ENCODE measurements at places on chromosomes 16 and 17.

DNA sequence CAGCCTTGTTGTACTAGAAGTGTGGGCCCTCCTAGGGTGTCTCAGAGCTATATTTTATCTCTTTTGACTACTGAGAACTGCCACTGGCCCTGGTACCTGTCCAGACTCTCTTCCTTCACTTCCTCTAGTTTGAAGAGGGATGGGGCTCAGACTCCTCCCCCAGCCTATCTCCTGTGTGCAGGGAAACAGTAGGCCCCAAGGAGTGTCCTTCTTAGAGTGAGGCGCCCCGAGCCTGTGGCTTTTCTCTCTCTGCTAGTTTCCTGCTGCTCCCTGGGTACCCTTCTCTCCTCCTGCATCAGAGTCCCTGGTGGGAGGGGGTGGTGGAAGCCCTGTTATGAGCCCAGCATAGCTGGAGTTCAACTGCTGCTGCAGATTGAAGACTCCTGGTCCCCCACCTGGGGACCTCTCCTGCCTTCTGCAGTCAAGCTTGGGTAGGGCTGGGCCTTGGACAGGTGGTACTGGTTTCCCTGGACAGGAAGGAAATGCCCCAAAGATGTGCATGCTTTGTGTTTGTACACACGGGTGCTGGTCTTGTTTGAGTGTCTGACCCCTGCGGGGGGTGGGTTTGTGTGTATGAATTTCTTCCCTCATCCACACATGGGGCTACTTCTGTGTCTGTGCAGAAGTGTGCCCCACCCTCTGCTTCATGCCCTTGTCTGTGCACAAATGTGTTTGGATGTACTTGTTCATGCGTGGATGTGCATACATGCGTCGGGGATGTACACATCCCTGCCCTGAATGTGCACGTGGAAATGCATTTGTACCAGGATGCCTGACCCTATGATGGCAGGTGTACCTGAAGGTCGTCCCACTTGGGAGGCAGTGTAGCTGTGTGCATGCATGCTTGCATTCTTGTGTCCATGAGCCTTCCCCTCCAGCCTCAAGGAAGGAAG is 6.9 kb downstream of the RARA start:
- DNase-seq, result no peak

DNA sequence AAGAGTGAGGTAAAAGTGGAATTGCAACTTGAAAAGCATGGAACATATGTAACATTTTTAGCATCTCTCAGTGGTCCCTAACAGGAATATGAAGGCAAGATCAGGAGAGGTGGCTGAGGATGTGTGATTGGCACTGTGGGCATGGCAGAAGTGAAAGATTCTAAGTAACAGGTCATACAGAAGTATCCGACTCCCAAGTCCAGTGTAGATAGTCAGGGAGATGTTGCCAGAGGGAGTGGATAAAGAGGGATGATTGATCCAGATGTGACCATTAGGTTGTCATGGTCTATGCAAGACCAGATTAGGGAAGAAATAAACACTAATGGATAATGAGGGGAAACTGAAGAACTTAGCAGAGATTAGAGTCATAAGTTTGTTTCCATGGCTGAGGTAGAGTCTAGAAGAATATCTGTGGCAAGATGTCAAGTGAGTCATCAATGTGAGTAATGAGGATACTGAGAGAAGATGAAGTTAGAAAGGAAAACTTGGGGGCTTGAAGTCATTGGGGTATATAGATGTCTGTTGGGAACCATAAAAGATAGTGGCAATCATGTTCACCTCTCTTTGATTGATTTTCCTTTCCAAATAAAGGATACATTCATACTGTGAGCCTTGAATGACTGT is 23.9 kb upstream of the CAPNS2 start:
- no peak for DNase-seq

- no peak for DNase-seq
Observed at GRCh38 chr17:67769231-67769630, 51.5 kb downstream of the NOL11 start.

DNA sequence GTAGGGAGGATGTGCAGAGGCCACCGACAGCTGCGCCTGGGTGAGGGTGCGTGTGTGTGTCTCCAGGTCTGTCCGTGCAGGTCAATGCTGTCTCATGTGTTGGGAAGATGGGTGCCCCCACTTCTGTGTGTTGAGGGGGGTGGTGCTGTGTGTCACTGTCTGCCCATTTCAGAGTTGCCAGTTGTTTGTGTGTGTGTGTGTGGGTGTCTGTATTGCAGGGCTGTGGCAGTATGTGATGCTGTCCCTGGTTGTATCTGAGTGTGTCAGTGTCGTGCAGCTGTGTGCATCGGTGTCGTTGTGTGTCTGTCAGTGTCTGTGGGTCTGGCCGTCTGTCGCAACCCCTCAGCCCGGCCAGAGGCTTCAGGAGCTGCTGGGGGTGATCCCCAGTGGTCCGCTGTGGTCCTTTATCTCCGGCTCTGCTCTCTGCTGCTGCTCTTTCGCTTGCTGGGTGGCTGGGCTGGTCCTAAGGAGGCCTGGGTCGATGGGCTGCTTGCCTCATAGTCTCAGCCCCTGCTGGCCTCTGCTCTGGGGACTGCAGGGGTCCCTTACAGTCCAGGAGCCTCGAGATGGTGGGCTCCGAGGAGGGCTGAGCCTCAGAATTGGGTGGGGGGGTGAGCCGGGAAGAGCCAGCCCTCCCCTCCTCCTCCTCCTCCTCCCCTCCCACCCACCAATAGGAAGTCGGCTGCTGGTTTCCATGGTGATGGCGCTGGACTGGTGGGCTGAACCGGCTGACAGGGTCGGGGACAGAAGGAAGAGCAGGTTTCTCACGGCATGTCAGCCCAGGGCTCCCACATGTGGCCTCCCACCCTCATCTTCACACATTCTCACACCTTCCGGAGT is at the start of gene TSPOAP1:
Gene TSPOAP1 (minus strand): TSS at position 601 of the 840 bp plus-strand sequence. CDS start 875 bp downstream, outside the sequence.
- no peak for DNase-seq

- no peak for DNase-seq
Observed at GRCh38 chr17:2571523-2572303, 21.7 kb upstream of the PAFAH1B1 start.

DNA sequence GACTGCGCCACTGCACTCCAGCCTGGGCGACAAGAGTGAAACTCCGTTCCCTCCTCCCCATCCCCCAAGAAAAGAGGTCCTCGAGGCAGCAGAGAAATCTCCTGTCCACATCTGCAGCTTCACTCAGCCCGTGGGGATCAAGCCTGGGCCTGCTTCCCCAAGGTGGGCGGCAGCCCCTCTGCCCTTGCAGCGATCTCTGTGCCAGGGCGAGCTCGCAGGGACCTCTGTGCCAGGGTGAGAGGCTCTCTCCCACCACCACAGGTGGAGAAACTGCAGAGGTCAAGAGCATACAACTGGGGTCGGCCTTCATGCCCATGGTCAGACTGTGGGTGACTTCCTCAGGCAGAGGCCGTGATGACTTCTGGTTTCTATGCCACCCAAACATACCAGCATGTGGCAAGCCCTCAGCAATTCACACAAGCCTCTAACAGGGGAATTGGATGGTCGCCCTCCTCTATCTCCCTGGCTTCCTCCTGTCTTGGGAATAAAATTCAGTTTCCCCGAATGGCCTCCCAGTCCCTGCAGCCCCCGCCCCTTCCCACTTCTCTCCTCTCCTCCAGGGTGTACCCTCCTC is 5.5 kb downstream of the SLC43A2 start:
- DNase-seq, result no peak

DNA sequence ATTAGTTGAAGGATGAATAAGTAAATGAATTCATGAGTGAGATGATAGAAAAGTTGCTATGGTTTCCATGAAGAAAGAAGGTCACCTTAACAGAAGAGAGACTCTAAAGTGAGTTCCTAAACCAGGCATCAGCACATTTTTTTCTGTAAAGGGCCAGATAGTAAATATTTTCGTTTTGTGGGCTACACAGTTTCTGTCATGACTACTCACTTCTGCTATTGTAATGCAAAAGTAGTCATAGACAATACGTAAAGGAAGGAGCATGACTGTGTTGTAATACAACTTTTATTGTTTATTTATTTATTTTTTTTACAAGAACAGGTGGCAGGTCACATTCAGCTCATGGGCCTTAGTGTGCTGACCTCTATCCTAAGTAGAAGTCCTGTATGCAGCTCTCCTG is 426.1 kb upstream of the DYNLRB2 start:
- no peak for DNase-seq

DNA sequence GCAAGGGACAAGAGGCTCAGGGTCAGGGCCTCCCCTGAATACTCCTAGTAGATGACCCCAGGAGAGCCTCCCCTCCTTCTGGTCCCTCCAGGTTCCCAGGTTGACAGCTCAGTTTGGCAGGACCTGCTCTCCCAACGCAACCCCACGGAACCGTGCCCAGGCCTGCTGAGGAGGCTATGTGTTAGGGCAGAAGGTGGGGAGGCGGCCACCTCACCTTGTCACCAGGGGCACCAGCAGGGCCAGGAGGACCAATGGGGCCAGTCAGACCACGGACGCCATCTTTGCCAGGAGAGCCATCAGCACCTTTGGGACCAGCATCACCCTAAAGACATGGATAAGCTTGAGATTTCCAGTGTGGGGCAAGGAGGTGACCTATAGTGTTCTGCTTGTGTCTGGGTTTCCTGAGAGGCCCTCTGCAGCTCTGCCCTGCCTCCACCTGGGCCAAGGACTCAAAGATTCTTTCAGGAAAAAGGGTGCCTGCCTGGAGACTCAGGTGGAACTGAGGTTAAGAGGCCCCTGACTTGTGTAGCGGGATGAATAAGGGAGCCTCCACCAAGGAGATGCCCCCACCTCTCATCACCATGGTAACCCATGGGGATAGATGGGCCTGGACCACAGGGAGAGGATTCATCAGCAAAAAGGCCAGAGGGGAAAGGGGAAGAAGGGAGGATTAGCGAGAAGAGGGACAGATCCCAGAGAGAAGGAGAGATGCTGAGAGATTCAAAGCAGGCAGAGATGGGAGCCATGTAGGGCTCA is 10.7 kb downstream of the COL1A1 start:
- DNase-seq, result no peak

GRCh38 chr16:2154533-2155090 is 970 bp upstream of the TRAF7 start:
- no peak for DNase-seq

- DNase-seq, result no peak
Observed at GRCh38 chr16:84942786-84943185, 68.5 kb downstream of the ZDHHC7 start.

- no peak for DNase-seq
Observed at GRCh38 chr17:73768691-73769090, 124.4 kb upstream of the SDK2 start.

DNA sequence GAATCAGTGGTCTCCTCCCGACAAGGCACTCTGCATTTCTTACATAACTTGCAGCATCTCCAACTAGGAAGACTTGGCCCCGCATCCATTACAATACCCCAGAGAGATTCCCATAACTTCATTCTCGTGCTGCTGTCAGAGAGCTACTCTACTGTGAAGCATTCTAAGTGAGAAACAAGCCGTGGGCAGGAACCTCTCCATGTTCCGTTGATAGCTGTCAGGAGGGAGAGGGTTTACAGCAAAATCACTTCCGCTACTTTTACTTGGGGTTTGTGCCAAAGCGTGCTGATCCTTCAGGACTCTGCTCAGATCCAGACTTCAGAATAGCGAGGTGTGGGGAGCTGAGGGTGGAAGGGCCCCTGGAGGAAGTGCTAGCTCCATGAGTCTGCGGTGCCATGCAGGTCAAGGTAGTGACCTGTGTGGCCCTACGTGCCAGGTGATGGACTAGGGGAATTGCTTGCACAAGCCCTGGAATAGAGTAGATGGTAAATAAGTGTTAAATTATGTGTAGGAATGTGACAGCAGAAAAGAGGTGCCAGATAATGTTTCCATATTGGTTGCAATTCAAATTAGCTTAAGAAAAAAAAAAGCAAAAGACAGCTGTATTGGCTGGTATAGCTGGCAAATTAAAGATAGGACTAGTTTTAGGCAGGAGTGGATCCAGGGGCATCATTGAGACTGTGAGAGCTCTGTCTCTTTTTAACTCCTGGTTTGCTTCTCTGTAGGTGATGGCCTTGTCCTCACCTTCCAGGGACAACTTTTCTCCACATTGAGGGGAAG is 358.5 kb upstream of the ERCC4 start:
- DNase-seq, result no peak

DNA sequence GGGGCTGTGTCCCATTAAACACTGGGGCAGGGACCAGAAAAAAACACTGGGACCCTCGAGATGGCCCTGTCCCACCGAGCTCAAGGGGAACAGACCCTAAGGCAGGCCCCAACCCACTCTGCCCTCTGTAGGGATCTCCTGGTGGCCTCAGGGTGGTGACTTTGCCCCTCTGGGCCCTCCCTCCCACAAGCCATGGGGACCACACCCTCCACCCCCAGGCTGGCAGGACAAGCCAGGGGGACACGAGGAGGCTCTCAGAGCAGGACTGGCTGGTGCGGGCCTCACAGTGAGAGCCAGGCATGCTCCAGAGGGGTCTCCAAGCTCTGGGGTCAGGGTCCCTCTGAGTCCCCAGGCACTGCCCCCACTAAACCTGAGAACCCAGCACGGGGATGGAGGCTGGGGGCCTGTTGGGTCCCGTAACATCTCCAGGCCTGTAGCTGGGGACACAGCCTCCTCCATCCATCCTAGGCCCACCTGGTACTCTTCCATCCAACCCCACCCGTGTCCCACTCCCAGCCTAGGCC is 14.5 kb upstream of the SRRM2 start:
- no peak for DNase-seq

GRCh38 chr17:77083531-77083930 is 57.2 kb upstream of the SEC14L1 start:
- no peak for DNase-seq

DNA sequence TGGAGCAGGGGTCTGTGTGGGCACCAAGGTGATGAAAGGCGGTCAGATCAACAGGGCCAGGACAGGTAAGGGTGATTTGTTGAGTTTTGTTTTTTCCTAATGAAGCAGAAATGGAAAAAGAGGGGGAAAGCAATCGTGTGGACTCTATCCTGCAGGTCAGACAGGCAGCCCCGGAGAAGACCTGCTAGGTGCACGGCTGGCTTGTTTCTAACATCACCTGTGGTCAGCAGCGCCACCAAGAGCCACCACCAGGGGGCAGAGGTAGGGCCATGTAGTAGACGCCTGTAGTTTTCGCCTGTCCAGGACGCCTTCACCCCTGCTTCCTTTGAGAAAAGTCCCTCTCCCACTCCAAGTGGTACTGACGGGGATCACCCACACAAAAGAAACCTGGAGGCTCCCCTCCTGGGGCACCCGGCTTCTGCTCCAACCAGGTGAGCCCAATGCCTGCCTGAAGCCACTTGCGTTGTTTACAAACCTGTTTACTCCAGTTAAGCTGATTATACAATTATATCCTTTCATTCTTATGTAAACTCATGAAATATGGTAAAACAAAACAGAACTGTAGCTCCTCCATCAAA is 54.2 kb upstream of the SEC14L1 start:
- no peak for DNase-seq

DNA sequence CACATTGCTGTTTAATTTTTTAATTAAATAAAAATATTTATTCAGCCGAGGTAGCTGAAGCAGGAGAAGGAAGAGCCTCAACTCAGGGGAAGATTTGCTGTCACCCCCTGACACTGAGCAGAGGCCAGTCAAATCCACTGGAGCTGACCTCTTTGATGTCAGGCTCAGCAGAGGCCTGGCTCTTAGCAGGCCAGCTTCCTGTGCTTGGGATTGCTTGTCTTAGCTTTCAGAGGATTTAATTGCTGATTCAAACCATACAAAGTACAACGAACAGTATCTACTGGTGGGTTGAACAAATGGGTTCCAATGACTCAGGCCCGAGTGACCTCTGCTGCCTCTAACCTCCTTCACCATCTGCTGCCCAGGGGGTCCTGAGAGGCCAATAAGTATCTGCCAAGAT is 417.0 kb upstream of the HSBP1 start:
- DNase-seq, result no peak

- no peak for DNase-seq
Observed at GRCh38 chr17:9022573-9023391, 1.5 kb downstream of the NTN1 start.

GRCh38 chr16:81908466-81909262 is 102.6 kb downstream of the SDR42E1 start:
- DNase-seq, result no peak

Data from NCI-H1436 treated with DMSO at 0.1 percent for 48 hours (cell line).